ENCODE measurements at places on chromosomes 4 and X.

DNA sequence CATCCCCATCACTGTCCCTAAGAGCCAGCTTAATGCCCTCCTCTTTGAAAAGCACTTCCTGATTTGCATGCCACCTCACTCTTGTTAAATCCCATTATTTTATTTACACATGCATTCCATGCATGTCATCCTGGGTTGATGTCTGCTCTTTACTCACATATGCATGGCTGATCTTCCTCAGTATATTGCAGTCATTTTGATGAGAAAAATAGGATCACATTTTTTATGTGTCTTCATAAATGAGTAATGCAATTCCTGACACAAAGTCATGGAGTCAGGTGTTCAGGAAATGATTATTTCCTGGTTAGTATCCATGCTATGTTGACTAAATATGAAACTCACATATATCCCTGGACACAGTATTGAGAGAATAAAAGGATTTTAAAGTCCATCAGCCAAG, 204.7 kb downstream of the SLIT2 start:
- no peaks in the 10 kb centered on the region for H3K36me3 ChIP-seq
- no peaks in the 10 kb centered on the region for H3K4me1 ChIP-seq
- no peaks in the 10 kb centered on the region for H3K27me3 ChIP-seq
- H3K27ac ChIP-seq = no peak overlapping the region
- DNase-seq = no peak

- H3K27ac ChIP-seq = no peak overlapping the region
- H3K4me3 ChIP-seq = no peak overlapping the region
- DNase-seq = no peak
- no peaks in the 10 kb centered on the region for H3K36me3 ChIP-seq
- H3K4me1 ChIP-seq = no peaks in the 10 kb centered on the region
These were observed 153.4 kb downstream of the FSTL5 start for GRCh38 chr4:162010362-162010761.

DNA sequence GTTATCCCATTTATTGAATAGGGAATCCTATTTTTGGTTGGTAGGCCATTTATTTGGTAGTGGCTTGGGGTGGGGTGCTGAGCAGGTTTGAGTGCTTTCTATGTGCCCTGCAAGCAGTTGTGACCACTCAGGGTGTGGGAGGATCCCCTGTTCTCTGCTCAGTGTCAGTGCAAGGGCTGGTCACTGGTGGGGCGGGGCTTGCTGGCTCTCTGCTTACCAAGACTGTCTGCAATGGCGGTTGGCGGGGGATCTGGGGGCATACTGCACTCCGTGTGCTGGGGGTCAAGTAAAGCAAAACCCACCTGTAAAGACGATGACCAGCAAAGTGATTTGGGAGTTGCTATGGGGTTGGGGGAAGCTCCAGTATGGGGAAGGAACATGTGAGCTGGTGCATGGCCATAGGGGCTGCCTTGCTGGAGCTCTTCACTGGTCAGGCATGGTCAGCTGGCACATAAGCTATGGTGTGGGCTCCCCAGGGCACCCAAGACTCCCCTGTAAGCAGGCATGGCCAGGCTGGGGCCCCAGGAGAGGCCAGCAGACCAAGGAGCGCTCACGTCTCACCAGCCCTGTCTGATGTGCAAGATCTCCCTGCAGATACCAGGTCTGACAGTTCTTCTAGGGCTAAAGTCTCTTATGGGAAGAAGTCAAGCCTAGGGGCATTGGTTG, 83.0 kb upstream of the GRXCR1 start:
- H3K27me3 ChIP-seq = no peaks in the 10 kb centered on the region
- no peak overlapping the region for H3K4me3 ChIP-seq
- no peaks in the 10 kb centered on the region for H3K36me3 ChIP-seq
- DNase-seq = no peak
- no peaks in the 10 kb centered on the region for H3K4me1 ChIP-seq

DNA sequence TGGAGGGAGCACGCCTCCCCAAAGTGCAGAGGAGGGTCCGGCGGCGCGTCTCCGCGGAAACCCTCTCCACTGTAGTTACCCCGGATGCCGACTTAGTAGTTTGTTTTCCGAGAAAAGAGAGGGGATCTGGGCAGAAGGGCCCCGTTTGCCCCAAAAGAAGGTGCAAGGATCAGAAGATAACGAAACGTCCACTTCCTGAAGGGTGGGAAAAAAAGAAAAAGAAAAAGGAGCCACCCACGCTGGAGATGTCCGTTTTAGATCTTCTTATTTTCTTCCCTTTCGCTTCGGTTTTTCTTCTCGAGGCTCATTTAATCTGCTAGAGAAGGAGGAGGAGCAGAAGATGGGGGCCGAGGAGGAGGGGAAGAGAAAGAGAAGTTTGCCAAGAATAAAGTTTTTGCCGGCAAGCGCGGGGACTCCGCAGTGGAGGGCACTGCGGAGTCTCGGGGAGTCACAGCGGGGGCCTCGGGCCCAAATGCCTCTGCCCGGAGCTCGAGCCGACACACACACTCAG, 517 bp downstream of the LEF1 start:
- no peak overlapping the region for H3K27ac ChIP-seq
- no peak for DNase-seq
- H3K36me3 ChIP-seq = no peaks in the 10 kb centered on the region
- H3K4me3 ChIP-seq = peak overlapping the region; percentile 68
- peaks cover 5% of the 10 kb centered on the region for H3K4me1 ChIP-seq
- H3K27me3 ChIP-seq = peaks cover 16% of the 10 kb centered on the region

DNA sequence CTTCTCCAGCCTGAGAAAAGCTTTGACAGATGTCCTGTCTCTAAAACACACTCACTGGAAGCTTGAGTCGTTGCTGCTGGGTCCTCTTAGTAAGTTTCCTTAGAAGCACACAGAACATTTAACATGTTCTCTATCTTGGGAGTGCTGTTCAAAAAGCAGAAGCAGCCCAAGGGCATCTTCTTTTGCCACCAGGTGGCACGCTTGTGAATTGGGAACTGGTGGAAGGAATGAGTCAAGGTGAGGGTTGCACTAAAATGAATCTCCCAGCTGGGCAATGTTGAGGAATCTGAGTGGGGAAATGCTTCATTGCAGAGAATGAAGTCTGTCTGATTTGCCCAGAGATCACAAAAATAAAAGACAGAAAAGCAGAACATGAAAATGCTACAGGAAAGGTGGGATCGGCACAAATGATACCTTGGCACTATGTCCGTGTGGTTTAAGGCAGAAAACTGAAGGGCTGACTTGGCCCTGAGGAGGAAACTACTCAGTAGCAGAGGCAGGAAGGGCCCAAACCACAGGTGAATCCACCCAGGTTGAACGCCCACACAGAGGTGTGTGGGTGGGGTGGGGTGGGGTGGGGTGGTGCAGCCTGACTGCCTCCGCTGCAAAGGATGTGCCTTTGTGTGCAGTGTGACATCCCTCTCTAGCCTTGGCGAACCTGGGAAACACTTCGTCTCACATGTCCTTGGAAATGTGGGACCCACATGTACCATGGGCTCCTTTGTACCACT, 26.0 kb downstream of the KIT start:
- no peaks in the 10 kb centered on the region for H3K4me1 ChIP-seq
- no peak for DNase-seq
- no peaks in the 10 kb centered on the region for H3K27me3 ChIP-seq
- no peak overlapping the region for H3K4me3 ChIP-seq
- no peaks in the 10 kb centered on the region for H3K36me3 ChIP-seq

DNA sequence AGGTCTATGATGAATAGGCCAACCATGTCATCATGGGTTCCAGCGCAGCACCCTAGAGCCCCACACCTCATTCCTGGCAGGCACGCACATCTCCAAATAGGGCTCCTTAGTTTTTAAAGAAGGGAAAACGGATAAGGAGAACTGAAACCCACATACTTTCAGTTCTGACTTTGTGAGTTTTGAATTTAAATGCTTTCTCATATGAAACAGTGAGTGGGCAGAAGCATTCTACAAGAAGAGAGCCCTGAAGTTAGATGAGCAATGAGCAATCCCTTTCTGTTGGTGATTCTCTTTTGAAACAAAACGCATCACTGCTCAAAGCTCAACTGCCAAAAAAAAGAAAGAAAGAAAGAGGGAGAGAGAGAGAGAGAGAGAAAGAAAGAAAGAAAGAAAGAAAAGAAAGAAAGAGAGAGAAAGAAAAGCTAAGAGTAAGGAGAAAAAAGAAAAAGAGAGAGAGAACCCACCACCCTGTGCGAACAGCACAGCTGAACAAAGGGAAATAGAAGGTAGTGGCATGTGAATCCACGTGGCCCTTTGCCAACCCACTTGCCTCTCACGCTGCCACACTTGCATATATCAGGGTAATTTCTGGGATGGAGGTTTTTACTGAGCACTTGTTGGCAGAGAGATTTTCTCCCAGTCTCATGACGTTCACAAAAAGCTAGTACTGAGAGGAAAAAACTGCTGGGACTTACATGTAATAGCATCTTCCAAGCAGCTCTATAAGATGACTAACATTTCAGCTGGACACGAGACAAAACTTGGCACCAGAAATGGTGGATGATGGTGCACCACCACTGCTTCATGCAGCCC, 31.0 kb downstream of the TMSB4X start:
- H3K27ac ChIP-seq = no peak overlapping the region
- DNase-seq = no peak
- H3K27me3 ChIP-seq = no peaks in the 10 kb centered on the region
- H3K4me1 ChIP-seq = no peaks in the 10 kb centered on the region

GRCh38 chr4:119518915-119519410, 109.6 kb downstream of the PDE5A start:
- peaks cover 8% of the 10 kb centered on the region for H3K36me3 ChIP-seq
- no peaks in the 10 kb centered on the region for H3K4me1 ChIP-seq
- H3K4me3 ChIP-seq = no peak overlapping the region
- H3K27ac ChIP-seq = no peak overlapping the region
- DNase-seq = no peak

- no peak for DNase-seq
- no peak overlapping the region for H3K27ac ChIP-seq
- H3K27me3 ChIP-seq = no peaks in the 10 kb centered on the region
- H3K4me3 ChIP-seq = no peak overlapping the region
These were observed 15.0 kb downstream of the C4orf51 start for GRCh38 chr4:145694929-145695328.

GRCh38 chr4:85776579-85776978, 301.6 kb downstream of the ARHGAP24 start:
- H3K36me3 ChIP-seq = no peaks in the 10 kb centered on the region
- peak overlapping the region; percentile 25 for H3K27ac ChIP-seq
- H3K4me3 ChIP-seq = no peak overlapping the region
- H3K27me3 ChIP-seq = no peaks in the 10 kb centered on the region
- no peak for DNase-seq
- H3K4me1 ChIP-seq = peaks cover 2% of the 10 kb centered on the region

GRCh38 chrX:22397566-22397965, 124.9 kb downstream of the CBLL2 start:
- no peak overlapping the region for H3K27ac ChIP-seq
- no peak for DNase-seq
- no peaks in the 10 kb centered on the region for H3K36me3 ChIP-seq
- H3K27me3 ChIP-seq = no peaks in the 10 kb centered on the region
- H3K4me3 ChIP-seq = no peak overlapping the region
- no peaks in the 10 kb centered on the region for H3K4me1 ChIP-seq

DNA sequence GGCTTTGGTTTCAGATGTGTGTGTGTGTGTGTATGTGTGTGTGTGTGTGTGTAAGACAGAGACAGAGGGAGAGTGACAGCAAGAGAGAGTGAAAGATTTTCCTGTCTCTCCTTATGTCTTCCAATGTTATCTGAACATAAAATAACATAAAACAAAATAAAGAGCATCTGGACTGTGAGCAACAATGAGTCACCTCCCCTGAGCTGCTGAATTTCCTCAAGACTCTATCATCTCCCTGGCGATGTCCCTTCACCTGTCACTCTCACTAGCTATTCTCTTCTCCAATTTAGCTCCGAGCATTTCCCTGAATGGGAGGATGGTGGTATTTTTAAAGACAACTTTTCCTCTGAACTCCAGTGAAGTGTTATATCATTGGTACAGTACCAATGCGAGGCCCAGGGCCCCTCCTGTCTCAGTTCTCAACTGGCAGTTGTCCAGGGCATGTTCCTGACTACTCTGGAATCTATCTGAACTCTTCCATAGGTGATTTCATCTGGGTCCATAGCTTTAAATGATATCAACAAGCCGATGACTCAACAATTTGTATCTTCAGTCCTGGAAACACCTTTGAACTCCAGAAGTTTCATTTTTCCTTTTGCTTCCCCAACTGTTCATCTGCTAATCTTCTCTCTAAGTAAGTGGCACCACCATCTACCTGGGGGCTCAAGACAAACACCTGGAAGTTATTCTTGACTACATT, 195.0 kb upstream of the CLNK start:
- H3K36me3 ChIP-seq = no peaks in the 10 kb centered on the region
- H3K27me3 ChIP-seq = no peaks in the 10 kb centered on the region
- DNase-seq = no peak
- no peak overlapping the region for H3K27ac ChIP-seq

DNA sequence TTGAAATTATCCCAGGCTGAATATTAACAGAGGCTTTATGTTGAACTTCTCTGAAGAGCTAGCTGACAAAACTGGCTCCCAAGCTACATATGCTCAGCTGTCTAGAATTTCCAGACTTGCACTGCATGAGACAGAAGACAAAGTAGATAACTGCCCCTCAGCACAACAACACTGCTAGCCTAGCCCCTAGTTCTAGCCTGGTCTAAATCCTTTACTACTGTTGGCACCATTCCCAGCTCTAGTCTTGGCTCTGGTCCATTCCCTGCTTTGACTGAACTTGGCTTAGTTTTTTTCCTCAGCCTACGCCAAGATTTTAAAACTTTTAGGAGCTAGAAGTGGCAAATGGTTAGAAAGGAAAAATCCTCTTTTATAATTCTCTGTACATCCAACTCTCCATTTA, 7.6 kb upstream of the OPHN1 start:
- no peaks in the 10 kb centered on the region for H3K36me3 ChIP-seq
- no peak overlapping the region for H3K4me3 ChIP-seq
- DNase-seq = no peak
- no peak overlapping the region for H3K27ac ChIP-seq
- H3K4me1 ChIP-seq = no peaks in the 10 kb centered on the region
- no peaks in the 10 kb centered on the region for H3K27me3 ChIP-seq

DNA sequence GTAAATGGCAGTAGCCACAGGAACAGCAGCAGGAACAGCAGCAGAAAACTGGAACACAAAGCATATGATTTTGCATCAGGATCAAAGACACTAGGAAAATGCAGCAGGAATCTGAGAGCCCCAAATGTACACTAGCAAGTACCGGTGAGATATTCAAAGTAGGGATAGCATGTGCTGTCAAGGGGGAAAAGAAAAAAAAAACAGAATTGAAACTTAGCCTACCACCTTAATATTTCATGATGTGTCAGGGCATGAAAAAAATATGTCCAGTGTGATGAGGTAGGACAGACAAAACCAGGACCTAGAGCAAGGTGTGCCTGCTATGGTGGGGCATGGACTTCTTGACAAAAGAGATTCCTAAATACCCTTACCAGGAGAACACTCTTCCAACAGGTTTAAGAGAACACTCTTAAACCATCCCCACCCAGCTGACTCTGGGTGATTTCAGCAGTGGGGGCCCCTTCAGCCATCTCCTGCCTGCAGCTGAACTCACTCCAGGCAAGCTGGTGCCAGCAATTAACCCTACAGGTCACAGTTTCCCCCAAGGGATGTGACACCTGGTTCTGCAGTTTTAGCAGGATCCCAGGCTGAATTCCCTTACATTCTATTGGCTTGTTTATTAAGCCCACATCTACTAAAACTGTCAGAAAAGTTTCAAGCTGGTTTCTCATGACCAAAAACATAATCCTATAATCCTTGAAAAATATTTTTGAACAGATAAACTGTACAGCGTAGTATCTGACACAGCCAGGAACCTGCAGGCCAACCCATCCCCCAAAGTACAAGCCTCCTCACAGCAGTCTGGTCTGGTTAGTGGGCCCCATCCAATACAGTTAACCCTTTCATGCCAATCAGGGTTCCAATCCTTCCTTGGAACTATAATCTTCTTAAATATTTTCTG, 62.9 kb upstream of the FMR1 start:
- no peak overlapping the region for H3K27ac ChIP-seq
- no peaks in the 10 kb centered on the region for H3K4me1 ChIP-seq
- no peaks in the 10 kb centered on the region for H3K36me3 ChIP-seq
- no peak overlapping the region for H3K4me3 ChIP-seq
- no peak for DNase-seq

Data from kidney (tissue), 22 donors.